AG20443 (cell line): ENCODE measurements at places on chromosomes 6 and 20.

GRCh38 chr6:27948237-27948636 lies 8.8 kb upstream of the OR2B6 start:
- DNase-seq: no peak

- DNase-seq: peak; percentile 38
These were observed 9.2 kb downstream of the HSPA1B start for GRCh38 chr6:31836474-31837368.

GRCh38 chr20:4840801-4841200 lies 119.1 kb downstream of the PRND start:
- no peak for DNase-seq

GRCh38 chr6:79702691-79703090 lies 71.6 kb downstream of the SH3BGRL2 start:
- DNase-seq: no peak

DNA sequence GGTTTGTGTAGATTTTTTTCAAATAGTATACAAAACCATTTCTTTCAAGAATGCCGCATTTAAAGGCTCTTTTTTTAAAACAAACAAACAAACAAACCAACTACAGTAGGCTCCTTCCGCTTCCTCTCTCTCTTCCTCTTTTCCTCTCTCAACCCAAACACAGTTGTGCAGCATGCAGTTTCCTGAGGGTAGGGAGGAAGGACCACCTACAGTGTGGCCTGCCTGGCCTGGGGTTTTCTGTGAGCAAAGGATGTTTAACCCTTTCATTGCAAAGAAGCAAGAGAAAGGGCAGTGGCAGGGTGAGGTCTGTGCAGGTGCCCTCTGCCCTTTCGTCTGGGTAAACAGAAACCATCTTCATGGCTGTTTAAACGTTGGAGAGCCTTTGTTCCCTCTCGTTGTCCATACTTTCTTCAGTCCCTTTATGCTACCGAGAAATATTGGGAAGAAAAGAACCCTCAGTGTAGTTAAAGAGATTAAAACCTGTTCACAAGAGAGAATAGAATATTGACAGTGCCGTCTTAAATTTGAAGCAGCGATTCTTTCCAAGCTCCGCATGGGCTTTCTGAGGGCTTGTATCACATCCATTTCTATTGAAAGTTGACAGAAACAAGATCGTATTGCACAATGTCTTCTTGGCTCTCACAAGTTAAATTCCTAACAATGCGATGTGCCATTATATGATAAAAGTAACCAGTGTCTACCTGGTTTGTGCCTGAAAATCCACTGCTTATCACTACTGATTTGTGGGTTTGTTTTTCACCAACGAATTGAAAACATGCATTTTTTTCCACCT lies 215.5 kb upstream of the SNX9 start:
- DNase-seq: no peak

DNA sequence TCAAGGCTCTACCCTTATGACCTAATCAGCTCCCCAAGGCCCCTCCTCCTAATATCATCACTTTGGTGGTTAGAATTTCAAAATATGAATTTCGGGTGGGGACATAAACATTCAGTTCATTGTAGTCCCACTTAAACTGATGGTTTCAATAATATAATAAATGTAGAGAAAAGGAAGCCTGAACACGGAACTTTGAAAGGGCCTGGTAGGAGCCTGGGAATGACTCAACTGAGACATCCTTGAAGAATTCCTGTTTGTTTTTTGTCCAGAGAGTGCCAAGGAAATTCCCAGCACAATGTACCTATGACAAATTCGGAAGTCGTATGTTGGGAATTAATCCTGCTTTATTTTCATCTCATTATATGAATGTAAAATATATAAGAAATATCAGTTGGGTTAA lies 457.9 kb downstream of the PLCB1 start:
- DNase-seq: peak; percentile 21

- peak; percentile 2 for DNase-seq
These were observed 886 bp downstream of the SDCBP2 start for GRCh38 chr20:1327827-1328679.

- no peak for DNase-seq
These were observed 372.8 kb downstream of the BTBD9 start for GRCh38 chr6:38266921-38267354.

- DNase-seq: peak; percentile 55
These were observed 7.0 kb downstream of the CD2AP start for GRCh38 chr6:47484616-47485015.

GRCh38 chr6:33168284-33168601 lies 24.0 kb downstream of the COL11A2 start:
- no peak for DNase-seq

- no peak for DNase-seq
These were observed 89.4 kb downstream of the CEP162 start for GRCh38 chr6:84137989-84138575.
